Amniotic epithelial cell (primary cell): ENCODE measurements at places on chromosomes 3 and 15.
A peak's percentile ranks its signal among the peaks of the same experiment; 100 is the strongest.

DNA sequence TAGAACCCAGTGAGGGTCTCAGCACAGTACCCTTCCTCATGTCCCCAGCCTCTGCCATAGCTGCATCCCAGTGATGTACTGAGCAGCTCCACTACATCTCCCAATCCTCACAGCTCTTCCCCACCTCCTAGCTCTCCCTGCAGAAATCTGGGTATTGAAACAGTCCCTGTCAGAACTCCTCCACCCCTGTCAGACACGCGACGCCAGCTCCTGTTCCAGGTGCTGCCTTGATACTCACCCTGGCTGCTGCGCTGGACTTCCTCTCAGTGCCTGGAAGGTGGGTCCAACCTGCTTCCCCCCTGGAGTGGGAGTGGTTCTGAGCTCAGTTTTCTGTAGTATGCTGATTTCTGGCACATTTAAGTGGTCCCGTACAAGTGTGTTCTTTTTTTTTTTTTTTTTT lies 160.9 kb upstream of the SLCO3A1 start:
- DNase-seq = no peak

- DNase-seq = no peak
Measured at GRCh38 chr3:72259755-72260587, 475.0 kb upstream of the PROK2 start.

GRCh38 chr15:81895723-81896122 lies 150.1 kb downstream of the MEX3B start:
- no peak for DNase-seq

GRCh38 chr3:105806359-105806758 lies 62.5 kb downstream of the CBLB start:
- peak; percentile 80 for DNase-seq

- no peak for DNase-seq
Measured at GRCh38 chr3:135368316-135368715, 573.3 kb downstream of the EPHB1 start.

DNA sequence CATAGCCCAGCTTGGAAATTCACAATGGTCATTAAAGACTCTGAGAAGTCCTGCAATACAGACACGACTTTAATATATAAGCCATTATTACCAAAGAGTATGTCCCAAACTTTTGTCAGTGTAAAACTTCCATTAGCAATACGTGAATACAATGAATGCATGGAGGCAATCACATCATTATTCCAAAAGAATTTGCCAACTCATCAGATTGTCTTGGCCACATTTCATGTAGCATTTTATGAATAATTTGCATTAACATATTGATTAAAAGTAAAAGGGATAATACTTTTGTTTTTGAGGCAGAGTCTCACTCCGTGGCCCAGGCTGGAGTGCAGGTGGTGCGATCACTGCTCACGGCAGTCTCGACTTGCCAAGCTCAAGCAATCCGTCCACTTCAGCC lies 7.9 kb upstream of the DUT start:
- DNase-seq = no peak

- DNase-seq = no peak
Measured at GRCh38 chr3:43738305-43738704, 47.6 kb downstream of the ABHD5 start.

DNA sequence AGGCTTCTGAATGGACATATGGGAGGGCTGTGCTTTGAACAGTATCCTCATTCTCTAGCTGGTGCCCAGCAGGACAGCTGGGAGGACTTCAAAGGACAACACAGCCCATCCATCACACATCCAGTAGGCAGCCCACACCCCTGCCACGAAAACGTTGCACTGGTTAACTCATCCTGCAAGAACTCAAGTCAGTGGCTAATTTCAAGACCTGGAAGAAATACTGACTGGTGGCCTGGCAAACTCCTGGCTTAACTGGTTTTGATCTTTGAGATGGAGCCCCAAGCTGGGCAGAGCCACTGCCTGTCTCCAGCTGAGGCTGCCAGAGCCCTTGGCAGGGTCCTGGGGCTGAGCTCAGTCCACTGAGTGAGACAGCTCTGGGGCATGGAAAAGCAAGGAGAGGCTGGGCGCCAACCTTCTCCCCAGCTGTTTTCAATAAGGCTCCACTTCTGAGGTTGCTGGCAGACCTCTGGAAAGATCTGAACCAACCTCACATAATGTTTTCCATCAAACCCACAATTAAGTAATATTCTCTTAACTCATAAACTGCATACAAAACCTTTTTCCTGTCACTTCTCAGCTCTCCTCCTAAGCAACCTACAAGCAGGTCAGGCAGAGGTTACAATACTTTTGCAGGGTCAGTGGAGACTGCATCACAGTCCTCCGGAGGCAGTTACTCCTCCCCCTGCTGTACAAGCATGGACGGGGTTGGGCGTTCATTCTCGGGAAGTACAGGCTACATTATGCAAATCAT lies 110.3 kb downstream of the MYLK start:
- no peak for DNase-seq

GRCh38 chr3:122742234-122742633 lies 51.4 kb downstream of the HSPBAP1 start:
- no peak for DNase-seq

- DNase-seq = no peak
Measured at GRCh38 chr3:123883701-123884202, 380 bp downstream of the MYLK start.

GRCh38 chr3:160921020-160921635 lies 165.1 kb downstream of the PPM1L start:
- peak; percentile 45 for DNase-seq

DNA sequence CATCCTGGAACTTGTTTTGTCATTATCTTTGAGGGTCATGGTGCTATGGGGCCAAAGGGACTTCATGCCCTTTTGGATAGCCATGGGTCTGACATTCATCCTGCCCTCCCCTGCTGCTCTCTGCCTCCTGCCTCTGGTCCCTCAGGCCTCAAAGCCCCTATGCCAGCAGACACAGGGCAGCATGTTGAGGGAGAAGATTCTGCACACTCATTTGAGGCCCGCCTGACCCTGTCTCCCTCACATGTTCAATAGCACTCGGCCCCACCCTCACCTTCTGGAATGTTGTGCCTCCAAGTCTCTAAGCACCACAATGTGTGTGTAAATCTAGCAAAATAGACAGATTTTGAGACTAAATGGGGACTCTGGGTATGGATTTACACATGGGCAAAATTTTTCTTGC lies 178.7 kb upstream of the ANKRD28 start:
- DNase-seq = no peak

DNA sequence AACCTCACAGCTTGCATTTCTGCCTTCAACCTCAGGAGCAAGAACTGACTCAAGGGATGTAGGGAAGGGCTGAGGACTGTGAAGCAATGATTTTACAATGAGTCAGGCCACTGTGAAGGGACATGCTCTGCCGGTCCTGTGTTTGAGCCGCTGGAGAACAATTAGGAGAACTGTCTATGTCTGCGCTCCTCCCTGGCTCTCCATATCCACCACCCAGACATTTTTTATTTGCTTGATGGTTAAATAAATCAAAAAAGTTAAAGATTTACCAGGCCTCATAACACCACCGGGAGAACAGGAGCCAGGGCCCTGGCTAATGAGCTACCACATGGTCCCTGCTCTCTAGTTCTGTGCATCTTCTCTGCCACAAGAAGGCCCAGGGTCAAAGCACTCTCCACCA lies 29.6 kb downstream of the SEC61A1 start:
- no peak for DNase-seq

DNA sequence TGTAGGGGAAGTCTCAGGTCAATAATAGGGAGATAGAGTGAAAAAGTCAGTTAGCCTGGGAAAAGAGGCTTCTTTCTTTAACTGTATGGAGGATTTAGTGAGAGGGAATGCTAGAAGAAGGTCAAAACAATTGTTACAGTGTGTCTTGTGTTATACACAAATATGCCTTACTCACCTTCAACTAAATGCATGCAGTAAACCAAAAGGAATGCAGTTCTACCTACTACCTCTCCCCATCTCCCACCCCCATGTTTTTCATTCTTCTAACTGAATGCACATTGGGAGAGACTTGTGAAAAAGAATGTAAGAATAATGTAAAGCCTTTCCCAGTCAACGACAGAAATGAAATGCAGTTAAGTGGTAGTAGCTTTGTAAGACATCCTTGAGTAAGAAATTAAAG lies 33.8 kb downstream of the CCDC66 start:
- DNase-seq = peak; percentile 32

GRCh38 chr15:57534281-57534680 lies 57.4 kb upstream of the MYZAP start:
- no peak for DNase-seq

DNA sequence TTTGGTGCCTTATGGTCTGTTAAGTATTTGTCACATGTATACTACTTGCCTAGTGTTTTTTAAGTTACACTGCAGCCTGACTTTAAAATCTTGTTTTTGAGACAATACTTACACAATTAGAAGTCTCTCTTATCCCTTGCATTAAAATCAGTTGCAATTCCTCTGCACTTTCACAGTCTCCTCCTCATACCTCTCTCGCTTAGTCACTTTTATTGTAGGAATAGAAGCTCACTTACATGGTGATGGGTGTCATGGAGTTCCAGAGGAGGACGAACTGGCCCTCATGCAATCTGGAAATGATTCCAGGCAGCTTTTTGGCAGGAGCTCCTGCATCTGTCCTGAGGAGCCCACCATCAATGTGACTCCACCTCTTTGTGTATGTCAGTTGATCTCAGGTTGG lies 238.4 kb upstream of the TBC1D5 start:
- no peak for DNase-seq

GRCh38 chr3:50356553-50356952 lies 2.8 kb downstream of the TMEM115 start:
- no peak for DNase-seq

DNA sequence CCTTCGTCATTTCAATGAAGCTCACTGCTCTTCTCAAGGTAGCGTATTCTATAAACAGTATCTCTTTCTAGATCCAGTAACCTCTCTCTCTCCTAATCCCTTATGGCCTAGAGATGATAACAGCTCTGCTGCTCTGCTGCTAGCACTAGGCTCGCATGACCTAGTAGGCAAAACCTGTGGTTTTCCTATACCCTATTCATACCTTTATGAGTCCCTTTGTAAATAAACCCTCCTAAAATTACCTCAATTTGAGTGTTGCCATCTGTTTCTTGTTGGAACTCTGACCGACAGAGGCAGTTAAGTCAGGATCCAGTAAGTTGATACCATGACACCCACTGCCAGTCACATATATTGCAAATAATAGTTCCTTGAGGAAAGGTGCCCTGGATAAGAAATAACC lies 7.3 kb downstream of the CCDC14 start:
- no peak for DNase-seq

DNA sequence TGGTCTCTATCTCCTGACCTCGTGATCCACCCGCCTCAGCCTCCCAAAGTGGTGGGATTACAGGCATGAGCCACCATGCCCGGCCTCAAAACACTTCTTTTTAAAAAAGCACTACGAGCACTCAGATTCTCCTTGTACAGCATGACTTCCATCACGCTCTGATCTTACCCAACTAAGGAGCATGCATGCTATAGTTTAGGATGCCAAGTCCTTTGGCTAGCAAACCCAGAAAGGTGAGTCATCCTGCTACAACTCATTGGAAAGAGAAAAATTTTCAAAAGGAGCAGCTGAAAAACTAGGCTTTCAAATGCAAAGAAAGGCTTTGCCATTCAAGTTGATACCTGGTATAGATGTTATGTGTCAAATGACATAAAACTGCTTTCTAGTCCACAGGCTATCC lies 70.3 kb upstream of the PRICKLE2 start:
- peak; percentile 92 for DNase-seq

DNA sequence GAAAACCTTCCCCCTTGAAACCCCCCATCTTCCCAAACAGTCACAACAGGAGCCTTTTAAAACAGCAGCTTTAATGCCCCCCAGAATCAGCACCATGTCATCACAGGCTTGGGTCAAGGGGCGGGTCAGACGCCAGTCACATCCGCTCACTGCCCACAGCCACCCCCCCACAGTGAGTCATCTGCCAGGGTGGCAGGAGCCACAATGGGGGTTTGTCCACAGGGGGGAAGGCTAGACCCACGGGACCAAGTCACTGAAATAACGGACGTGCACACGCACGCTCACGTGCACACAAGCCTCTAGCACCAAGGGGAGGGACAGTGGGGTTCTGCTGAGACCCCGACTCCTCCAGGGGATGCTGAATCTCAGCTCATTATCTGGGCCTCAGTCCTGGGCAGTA lies 441 bp upstream of the UCN2 start:
- DNase-seq = peak; percentile 67

DNA sequence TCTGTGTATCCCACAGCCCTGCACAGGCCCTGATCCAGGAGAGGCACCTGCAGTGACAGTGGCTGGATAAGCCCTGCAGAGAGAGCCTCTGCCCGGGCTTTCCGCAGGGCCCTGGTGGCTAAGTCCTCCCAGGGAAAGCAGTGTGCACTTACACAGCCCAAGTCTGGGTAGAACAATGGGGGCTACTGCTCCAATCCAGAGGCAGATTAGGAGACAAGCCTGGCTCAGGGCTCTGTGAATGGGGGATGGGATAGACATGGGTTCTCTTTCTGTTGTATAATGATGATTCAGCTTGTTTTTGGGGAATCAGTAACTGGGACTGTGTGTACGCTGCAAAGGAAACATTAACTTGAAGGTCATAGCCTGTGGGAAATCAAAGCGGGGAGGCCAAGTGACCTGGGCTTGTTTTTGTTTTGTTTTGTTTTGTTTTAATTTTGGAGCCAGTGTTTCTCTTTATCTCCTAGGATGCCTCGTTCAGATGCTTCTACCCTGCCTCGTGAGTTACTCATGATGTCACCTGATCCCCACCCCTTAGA lies 4.1 kb upstream of the ALDH1L1 start:
- no peak for DNase-seq

- DNase-seq = no peak
Measured at GRCh38 chr3:82643948-82644347, 882.5 kb upstream of the GBE1 start.

DNA sequence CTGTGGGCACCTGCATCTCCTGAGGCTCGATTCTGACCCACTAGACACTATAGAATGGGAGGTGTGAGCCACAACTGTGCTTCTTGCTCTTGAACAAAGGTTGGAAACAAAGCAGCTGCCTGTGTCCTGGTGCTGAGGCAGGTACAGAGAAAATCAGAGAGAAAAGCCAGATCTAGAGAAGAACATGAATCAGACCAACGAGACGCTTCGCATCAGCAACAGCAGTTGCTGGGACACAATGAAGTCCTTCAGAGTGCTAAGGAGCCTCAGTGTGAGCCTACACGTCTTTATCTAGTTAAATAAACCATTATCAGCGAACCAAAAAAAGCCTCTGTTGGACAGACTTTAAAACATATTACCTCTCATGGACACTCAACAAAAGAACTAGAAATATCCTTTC lies 86.3 kb upstream of the MEX3B start:
- DNase-seq = peak; percentile 27
